ENCODE measurements at places on chromosomes 1 and 21. TPM values are rescaled to one million over a fixed set of nuclear protein-coding genes. Genes with fewer than 3 reads are reported as not detected.

DNA sequence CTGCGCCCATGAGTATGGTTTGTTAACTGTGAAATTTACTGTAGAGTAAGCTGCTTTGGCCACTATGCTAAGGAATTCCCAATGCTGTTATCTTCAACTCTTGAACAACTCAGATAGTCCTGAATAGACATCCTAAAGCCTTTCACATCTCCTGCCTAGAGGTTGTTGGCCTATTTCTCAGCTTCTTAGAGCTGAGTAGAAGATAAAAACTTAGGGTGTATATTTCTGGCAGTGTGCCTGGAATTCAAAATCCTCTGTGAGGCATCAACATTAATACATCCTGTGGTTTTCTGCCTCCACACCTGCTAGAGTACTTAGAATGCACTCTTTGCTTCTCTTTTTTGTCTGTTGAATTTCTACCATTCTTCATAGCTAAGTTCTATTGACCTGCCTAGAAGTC, 45.8 kb upstream of the RC3H1 start:
- DNase-seq = no peak

TRIM63 gene
- 0.53 TPM for total RNA-seq

MATN1 gene
- not detected for total RNA-seq

SIM2 gene
- total RNA-seq = not detected

- no peak for DNase-seq
These were observed 17.1 kb upstream of the NTNG1 start for GRCh38 chr1:107123741-107124140.

DNA sequence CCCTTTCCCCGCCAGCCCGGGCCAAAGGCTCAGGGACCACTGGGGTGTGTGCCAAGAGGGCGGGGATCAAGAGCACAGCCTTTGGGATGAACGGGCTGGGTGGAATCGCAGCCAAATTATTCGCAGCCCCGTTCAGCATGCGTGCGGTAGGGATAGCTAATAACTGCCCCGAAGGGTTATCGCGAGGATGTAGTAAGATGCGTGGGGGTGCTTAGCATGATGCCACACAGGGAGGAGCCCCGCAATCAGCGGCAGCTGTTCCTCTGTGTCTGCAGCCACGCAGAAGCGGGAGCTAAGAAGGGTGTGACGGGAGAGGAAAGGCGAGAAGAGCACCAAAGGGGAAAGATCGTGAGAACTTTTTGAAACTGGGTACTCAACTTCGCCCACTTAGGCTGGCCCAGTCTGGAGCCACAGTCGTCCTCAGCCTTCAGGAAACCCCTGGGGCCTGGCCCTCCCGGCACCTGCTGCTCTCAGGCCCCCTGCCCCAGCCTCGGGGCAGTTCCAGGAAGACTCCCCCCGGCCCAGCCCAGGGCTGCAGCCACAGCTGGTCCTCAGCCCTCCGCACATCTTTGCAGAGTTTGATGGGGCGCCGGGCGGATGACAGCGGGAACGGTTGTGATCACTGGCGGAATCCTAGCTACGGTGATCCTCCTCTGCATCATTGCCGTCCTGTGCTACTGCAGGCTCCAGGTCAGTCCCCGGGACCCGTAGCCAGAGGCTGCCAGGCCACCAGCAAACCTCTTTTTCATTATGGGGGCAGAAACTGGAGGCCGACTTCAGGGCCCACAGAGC, 64.9 kb downstream of the TOR1AIP2 start:
- DNase-seq = no peak

GRCh38 chr21:33998402-33998801, 75.0 kb upstream of the MRPS6 start:
- no peak for DNase-seq

DNA sequence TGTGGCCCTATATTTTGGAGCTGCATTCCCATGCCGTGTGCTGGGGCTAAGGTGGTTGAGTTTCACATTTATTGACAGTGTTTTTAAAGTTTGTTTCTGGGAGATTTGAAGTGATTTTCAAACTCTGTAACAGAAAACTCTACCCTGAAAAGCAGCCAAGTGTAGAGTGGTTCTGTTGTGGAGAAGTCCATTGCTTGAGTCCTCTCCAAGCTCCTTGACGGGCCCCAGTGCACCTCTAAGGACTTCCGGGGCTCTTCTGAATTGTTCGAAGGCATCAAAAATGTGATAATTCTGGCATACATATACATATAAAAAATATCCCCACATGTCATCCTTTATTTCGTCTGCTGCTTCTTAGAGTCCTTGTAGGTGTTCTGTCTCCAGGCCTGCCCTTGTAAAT, 5.0 kb downstream of the MYOCOS start:
- no peak for DNase-seq

GRCh38 chr1:183138301-183138700, 47.8 kb upstream of the LAMC2 start:
- DNase-seq = no peak

DNA sequence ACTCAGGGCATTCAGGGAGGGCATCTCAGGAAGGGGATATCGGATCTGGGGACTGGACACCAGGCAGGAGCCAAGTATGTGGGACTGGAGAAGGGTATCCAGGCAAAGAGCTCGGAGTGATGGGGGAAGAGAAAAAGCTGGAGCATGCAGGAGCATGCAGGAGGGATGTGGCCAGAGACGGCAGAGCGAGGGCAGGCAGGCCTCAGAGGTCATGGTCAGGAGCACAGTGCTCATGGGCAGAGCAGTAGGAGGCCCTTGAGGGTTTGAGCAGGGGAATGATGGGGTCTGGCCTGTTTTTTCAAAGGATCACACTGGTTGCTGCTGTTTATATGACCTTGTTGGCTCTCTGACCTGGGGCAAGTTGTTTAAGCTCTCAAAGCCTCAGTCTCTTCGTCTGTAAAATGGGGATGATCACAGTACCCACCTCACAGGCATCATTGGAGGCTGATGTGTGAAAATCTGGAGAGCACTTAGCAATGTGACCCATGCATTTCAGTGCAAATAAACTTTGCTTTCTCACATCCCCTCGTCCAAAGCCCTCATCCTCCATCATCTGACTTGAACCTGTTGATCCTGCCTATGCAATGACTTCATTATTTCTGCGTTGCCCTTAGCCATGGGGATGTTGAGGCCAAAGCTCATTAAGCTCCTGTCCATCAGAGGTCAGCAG, 273.1 kb downstream of the MATN1 start:
- DNase-seq = no peak

EPS8L3 gene
- not detected for total RNA-seq

All from lower lobe of right lung (tissue), 2 donors.